ENCODE measurements at places on chromosomes 1 and 21.

DNA sequence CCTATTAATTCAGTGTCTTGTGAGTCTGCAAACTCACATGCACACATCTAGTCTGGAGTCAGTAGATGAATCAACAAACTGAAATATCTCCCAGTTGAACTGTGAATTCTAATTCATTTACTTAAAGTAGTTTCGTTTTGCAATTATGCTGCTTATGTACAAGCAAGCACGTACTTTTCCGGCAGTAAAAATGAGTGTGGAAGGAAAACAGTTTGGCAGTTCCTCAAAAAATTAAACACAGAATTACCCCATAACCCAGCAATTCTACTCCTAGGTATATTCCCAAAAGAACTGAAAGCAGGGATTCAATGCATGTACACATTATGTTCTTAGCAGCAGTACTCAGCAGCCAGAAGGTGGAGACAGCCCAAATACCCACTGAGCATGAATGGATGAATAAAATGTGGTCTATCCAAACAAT lies 49.3 kb downstream of the GNB1 start:
- peak; percentile 39 for DNase-seq

DNA sequence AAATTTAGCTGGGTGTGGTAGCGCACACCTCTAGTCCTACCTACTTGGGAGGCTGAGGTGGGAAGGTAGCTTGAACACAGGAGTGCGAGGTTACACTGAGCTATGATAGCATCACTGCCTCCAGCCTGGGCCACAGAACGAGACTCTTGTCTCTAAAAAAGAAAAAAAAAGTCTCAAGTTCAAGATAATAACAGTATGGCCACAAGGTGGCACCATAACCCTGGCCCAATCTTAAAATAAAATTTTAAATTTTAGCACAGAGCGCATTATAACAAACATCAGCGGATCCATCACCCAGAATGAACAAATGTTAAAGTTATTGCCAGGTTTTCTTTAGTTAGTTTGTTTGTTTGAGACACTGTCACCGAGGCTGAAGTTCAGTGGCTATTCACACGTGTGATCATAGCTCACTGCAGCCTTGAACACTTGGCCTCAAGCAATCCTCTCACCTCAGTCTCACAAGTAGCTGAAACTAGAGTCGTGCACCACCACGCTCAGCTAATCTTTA lies 2.9 kb upstream of the HTR6 start:
- DNase-seq: no peak

- DNase-seq: no peak
Observed at GRCh38 chr21:45507888-45508508, 34.2 kb downstream of the SLC19A1 start.

DNA sequence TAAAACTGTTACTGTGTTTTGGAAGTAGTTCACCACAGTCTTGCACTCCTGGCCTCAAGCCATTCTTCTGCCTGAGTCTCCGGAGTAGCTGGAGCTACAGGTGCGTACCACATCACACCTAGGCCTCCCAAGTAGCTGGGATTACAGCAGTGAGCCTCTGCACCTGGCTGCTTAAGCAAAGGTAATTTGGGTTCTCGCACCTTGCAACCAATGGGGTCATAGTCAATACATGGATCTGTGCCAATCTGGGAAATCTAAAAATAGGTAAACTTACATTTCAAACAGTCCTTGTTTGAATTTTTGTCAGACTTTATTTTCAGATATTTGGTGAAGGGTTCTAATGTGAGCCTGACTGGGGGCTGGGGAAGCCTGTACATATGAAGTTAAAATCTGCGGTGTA lies 466.5 kb downstream of the PCP4 start:
- no peak for DNase-seq

GRCh38 chr1:21331752-21332478 lies 41.7 kb upstream of the ECE1 start:
- DNase-seq: no peak

DNA sequence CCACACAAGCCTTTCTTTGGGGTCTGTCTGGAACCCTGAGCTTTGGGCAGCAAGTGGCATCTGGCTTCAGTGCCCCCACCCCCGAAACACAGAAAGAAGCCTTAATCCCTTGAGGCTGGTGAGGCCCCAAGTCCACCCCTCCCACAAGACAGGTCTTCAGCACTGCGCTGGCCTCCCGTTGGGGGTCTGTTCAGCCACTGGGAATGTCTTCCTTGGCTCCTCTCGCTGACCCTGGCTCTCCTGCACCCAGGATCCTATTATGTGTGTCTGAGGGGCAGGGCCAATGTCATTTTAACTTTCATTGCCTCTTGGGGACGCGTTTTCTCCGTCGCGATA lies 26.9 kb downstream of the ATP8B2 start:
- DNase-seq: no peak

- DNase-seq: no peak
Observed at GRCh38 chr21:33557447-33557846, 14.6 kb downstream of the SON start.

GRCh38 chr1:30225357-30225756 lies 498.0 kb downstream of the MATN1 start:
- DNase-seq: no peak

DNA sequence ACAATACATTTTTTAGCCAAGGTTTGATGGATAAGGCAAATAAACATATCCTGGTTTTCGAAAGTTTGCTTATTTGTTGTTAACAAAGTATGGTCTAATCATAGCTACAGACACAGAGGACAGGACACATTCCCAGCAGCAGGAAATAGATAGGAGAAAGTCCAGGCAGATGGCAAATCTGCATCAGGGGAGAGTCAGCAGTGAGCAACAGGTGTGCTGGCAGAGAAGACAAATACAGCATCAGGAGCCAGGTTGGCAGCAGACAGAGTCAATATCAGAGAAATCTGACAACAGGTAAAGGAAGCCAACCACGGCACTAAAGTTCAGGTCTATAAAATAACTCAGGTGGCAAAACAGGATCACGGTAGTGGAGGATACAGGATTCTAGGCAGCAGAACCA lies 210.7 kb upstream of the PTBP2 start:
- no peak for DNase-seq

DNA sequence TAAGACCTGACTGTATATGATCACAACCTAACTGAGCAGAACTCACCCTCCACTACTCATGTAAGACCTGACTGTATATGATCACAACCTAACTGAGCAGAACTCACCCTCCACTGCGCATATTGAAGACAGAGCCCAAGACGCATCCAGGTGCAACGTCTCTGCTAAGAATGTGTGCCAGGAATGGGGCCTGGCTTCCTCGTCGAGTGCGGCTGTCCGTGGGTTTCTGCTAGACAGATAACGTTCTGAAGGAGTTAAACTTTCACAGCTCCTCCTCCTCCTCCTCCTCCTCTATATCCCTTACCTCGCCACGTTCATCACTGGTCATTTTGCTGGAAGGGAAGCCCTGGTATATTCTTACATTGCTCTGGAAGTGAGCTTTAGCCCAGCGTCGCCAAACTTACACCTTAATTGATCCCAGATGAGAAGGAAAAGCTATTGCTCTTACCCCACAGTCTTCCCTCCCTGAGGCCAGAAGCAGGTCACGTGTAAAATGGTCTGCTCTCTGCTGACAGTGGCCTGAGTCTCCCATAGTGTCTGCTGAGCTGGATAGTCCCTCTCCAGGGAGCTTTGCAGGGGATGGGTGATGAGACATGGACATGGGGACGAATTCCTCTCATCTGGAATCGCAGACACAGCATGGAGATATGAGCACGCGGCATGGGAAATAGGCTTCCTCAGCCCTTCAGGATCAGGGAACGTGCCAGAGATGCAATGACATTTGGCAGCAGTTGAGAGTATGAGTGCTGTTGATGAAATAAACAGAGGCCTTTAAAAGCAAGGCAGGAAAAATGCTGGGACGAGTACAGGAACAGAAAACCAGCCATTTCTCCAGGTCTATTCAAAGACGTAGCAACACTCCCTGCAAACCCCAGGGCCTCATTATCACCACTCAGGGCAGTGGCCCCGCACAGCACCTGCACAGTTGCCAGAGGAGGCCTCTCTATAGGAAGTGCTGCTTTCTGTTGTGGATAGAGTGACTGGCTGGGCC lies 528.1 kb downstream of the KIF26B start:
- DNase-seq: peak; percentile 23

- no peak for DNase-seq
Observed at GRCh38 chr21:45555557-45556301, 13.5 kb upstream of the SLC19A1 start.

GRCh38 chr1:160061369-160062229 lies 8.4 kb downstream of the KCNJ10 start:
- no peak for DNase-seq

DNA sequence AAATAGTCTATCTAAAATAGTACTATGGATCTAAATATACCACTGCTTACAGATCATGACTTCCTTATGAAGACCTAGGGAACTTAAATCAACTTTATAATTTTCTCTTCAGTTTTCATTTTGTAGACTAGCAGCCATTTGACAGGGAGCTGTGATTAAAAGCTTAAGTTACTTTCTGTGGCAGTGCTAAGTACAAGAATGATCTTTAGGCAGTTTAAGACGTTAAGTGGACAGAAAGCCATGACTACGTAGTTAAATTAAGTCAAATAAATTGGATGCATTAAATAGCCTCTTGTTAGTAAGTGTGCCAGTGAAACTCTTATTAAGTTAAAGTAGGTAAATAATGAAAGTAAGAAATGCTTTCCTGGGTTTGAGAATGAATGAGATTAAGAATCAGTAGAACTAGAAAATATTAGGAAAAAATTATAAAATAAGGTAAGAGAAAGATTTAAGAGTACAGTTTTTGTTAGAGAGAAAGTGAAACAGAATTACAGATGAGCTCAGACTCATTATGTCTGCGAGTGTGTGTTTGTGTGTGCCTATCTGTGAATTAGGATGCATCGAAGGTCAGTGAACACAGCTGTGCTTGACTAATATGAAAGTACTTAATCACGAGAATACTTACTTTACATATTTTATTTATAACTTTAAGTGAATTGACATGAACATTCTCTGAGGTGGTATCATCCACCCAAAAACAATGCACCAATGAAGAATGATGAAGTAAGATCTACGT lies 336.9 kb downstream of the KCNT2 start:
- DNase-seq: no peak

DNA sequence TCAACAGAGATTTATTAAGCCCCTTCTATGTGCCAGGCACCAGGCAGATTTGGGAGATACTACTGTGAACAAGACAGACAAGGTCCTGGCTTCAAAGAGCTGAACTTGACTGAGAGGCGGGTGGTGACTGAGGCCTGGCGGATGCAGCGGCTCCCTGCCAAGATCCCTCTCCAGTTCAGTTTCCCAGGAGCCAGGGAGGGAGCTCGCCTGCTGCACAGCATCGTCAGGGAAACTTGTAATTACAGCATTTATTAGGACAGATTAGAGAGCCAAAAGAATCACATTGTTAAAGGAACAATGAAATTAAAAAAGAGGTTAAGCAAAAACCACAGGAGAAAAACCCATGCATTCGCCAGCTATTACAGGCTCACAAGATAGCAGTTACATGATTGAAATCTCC lies 55.3 kb downstream of the ETS2 start:
- no peak for DNase-seq

GRCh38 chr1:81437213-81437612 lies 363.5 kb upstream of the ADGRL2 start:
- DNase-seq: no peak

Measured in BJ (cell line).